CD4-positive, alpha-beta T cell treated with Interleukin-6 at 100 ng/mL for 8 hours (primary cell): ENCODE measurements at places on chromosomes 7 and 10.

- no peak for DNase-seq
Measured at GRCh38 chr7:115211171-115211570, 289.3 kb downstream of the MDFIC start.

DNA sequence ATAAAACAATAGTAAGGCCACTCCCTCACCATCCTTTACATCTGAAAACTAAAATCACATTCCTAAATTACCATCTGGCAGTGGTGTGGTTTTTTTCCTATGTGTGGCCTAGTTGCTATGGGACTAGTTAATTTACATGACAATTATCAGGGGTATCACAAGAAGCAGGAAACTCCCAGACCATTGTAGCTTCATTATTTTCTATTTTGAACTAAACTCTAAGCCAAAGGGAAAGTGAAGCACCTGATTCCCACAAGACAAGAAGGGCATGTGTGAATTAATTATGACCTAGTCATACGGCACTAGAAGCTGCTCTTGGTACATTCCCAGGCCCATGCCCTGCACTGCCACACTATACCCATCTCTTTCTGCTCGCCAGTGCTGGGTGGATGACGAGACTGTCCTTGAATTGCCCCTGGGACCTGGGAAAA lies 103.4 kb downstream of the ATXN7L1 start:
- DNase-seq, result no peak

DNA sequence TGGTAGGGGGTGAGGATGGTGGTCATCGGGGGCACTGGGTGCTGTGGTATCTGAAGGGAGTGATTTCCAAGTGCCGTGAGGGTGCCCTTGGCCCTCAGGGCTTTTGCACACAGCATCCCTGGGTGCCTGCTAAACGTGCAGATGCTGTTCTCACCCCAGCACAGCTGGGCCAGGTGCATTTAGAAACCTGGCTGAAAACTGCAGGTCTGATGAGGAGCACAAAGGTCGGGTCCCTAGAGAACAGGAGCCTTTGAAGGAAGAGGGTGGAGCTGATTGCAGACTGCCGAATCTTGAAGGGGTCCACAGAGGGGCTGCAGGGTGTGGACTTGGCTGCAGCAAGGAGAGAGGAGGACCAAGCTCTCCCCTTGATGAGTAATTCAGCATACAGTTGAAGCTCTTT lies 32.0 kb downstream of the ZMIZ1 start:
- no peak for DNase-seq

DNA sequence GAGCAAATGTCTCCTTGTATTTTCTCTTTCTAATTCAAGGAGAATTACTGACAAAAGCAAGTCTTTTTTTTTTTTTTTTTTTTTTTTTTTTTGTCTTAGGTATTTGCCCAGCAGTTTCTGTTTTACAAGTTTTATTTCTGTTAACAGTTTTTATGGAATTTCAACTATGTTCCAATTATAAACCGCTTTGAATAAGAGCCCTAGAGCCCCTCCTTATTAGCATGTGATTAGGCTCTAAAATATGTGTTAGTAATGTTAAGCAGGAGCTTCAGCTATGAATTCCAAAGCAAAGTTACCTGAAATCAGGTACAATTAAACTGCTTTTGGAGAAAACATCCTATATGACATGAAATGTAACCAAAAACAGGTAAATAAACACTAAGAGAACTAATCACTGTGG lies 997.0 kb upstream of the POT1 start:
- DNase-seq, result no peak

DNA sequence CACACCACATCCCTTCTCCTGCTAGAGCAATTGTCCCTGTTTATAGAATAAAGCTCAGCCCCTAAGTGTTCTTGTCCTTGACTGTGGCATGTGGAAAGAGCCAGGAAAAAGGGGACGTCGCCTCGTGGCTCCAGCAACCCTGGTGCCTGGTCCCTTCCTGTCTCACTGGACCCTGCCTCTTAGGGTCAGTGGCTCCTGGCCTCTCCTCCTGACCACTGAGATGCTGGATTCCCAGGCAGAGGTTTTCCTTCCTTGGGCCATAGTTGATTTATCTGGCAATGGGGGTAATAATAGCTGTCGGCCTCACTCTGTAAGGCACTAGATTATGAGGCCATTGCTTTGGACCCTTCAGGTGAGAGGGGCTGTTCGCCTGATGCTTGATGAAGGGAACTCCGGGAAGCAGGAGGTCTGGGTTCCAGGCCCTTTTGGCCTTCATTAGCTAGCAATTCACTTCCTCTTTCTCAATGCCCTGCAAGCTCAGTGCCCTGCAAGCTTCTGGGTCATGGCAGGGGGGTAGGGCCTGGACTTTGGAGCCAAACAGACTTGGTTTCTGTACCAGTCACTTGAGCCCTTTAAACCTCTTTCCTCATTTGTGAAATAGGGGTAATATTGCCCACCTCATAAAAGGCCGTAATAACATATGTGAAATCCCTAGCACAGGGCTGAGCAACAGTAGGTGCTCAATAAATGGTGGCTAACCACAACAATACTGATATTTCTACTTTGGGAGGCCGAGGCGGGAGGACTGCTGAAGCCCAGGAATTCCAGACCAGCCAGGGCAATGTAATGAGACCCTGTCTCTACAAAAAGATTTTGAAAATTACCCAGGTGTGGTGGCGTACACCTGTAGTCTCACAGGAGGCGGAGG lies 1.1 kb downstream of the ASL start:
- DNase-seq, result no peak

DNA sequence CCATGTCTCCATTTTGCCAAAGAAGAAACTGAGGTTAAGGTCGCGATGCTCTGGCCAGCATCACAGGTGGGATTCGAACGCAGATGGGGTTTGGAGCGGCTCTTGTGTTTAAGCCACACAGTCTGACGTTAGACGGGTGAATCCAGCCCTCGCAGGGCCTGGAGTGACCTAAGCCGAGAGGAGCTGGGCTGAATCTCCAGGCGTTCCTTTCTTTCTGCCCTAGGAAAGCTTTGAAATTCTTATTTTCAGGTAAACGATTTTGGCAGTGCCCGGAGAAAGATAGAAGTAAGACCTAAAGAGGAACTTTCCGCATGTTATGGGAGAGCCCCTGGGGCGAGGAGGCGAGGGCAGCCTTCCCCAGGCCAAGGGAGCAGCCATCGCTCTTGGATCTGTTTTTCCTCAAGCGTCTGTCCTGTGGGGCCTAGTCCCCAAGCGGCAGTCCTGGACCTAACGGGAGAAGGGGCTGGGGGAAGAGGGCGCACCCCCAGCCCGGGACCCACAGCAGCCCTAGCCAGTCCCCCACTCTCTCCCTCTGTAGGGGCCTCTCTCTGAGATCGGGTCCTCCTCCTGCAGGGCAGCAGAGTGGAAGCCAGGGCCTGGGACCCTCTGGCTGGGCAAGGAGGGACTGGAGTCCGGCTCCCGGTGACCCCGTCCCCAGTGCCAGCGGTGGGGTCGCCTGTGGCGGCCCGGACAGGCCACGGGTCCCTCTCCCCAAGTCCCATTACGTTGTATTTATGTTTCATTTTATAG lies 8.9 kb upstream of the LBX1 start:
- no peak for DNase-seq

GRCh38 chr10:100043796-100044195 lies 34.0 kb upstream of the DNMBP start:
- no peak for DNase-seq

DNA sequence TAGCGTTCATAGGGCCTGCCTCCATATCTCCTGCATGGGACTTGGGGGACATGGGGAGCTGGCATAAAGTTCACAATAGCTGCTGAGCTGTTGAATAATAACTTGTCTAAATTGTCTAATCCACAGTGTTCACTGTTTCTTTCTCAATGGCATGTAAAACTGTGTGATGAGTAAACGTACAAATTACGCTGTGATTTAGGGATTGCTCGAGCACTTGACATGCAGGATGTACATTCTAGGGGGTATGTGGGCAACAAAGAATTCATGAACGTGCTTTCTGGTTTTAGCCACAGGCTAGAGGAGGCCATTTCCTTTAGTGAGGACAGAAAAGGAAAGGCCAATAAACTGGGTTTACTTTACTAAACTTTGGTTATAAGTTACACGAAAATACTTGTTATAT lies 534.2 kb upstream of the ZWINT start:
- no peak for DNase-seq

DNA sequence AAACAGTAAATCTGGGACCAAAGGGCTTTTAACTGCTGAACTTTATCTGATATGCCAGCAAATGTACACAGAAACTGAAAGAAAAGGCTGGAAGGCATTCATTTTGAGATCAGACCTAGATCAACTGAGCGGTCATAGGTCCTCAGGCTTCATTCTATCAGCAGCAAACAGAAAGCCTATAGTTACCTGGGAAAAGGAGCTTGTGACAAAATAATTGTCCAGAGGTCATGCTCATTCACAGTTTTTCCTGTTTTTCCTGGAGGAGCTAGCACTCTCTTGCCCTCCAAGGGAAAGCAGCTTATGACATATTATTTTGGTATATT lies 320.2 kb downstream of the AHR start:
- DNase-seq, result no peak
